Stimulated activated CD8-positive, alpha-beta memory T cell treated with anti-CD3 and anti-CD28 coated beads, Interleukin-15, amount 100 ng/mL, for 1 hour (primary cell): ENCODE measurements at places on chromosomes 16 and 17.

- DNase-seq, result no peak
Observed at GRCh38 chr17:59366773-59367656, 35.6 kb downstream of the YPEL2 start.

- DNase-seq, result no peak
Observed at GRCh38 chr17:53492532-53492931, 330.2 kb upstream of the KIF2B start.

GRCh38 chr17:14395255-14395654 lies 94.4 kb downstream of the HS3ST3B1 start:
- DNase-seq, result no peak

GRCh38 chr17:42512733-42513251 lies 23.2 kb upstream of the NAGLU start:
- DNase-seq, result no peak

DNA sequence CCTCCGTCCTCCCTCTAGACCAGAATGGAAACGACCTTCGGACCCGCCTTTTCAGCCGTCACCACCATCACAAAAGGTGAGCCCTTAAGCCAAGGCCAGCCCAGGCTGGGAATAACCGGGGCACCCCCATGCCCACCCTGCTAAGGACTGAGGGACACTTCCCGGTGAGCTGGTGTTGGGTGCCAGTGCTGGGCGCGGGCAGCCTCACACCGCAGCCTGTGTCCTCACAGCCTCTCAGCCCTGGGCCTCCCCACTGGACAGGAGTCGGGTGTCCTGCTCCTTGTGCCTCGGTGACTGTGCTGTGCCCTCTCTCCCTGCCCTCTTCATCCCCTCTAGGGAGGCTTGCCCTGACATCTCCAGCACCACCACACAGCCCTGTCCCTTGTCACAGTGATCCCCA lies 10.3 kb downstream of the TRAF7 start:
- DNase-seq, result no peak
